ENCODE measurements at places on chromosomes 2 and 18.

GRCh38 chr2:103208916-103209315, 447.1 kb downstream of the TMEM182 start:
- DNase-seq: no peak

DNA sequence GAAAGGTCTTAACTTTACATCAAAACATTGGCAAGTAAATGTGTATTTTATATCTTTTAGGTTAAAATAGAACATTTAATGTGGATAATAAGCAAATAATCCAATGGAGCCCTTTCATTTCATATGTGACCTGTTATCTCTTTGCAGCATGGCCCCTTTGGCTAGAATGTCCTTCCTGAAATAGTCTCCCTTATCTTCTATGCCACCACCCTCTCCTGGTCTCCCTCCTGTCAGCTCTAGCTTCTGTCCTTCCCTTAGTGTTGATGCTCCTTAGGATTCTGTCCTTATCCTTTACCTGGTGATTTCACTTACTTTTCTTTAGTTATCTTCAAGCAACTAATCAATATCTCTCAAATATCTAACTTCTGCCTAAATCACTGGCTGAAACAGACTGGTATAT, 87.1 kb upstream of the TFCP2L1 start:
- no peak for DNase-seq

- no peak for DNase-seq
These were observed 119.7 kb upstream of the KLF7 start for GRCh38 chr2:207285473-207285815.

DNA sequence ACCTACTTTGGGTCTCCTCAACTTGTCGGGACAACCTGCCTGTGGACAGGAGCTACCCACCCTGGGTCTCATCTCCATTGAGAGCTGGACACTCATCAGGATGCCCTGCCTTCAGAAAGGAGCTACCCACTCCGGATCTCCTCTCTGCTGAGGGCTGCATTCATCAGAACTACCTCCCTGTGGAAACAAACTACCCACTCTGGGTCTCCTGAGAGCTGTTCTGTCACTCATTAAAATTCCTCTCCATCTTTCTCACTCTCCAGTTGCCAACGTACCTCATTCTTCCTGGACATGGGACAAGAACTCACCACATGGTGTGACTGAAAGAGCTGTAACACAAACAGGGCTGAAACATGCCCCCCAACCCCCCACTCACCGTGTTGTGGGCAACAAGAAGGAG, 22.5 kb upstream of the UBE2F start:
- DNase-seq: no peak

GRCh38 chr2:53473775-53474311, 293.8 kb upstream of the CHAC2 start:
- no peak for DNase-seq

- DNase-seq: no peak
These were observed 46.3 kb downstream of the ARL4C start for GRCh38 chr2:234450431-234451124.

DNA sequence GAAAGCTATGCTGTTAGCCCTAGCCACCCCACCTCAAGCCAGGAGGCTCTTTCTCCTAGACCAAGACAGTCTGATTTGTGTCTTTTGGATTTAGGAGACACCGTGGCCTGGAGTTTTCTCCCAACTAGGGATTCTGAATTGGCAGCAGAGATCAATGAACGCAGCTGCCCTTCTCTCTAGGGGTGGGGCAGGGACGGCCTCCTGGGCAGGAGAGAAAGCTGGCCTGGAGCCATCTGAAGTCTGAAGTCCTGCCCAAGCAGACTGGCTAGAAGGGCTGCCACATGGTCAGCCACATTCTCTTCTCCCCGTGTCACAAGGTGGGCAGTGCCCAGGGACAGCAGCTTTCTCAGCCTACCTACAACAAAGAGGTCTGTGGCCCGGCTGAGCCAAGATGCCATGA, 45.1 kb downstream of the PIEZO2 start:
- peak; percentile 39 for DNase-seq

- DNase-seq: no peak
These were observed 154.6 kb downstream of the WDSUB1 start for GRCh38 chr2:159131914-159132281.

DNA sequence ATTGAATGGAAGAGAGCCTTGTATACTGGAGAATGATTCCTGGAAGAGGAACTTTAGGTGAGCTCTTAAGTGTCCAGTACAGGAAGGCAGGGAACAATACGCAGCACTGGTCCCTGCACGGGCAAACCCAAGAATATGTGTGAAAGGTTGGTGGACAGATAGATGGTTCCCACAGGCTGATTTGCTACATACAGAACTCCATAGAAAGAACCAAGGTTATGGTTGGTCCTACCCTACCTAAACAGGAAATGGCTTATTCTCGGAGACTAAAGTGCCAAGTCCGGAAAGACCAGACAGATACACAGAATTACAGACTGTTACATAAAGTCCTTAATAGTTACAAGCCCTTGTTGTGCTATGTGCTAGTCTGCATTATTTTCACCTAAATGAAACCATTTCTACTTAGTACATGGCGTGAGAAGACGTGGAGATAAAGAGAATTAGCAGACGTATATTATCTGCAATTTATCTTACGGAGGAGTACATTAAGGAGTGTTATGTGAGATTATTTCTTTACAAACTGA, 1.2 kb downstream of the REV1 start:
- peak; percentile 34 for DNase-seq

DNA sequence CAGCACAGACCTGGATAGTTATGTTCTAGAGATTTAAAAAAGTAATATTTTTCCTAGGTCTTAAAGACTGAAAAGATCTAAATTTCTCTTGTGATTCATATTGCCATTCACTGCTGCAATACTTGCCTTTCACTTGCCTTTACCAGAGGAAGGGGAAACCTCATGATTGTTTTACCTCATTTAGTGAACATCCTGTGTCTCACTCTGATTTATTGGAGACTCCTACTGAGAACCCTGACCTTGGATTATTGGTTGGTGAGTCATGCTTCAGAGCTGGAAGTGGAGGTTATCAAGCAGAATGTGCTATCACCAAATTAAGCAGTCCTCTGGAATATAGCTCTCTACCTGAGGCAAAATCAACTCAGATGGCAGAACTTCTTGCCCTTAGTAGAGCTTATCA, 500.5 kb downstream of the TSN start:
- no peak for DNase-seq

GRCh38 chr2:86281066-86281700, 56.2 kb downstream of the REEP1 start:
- DNase-seq: no peak

GRCh38 chr2:74682501-74682900, 28.5 kb downstream of the SEMA4F start:
- DNase-seq: no peak

DNA sequence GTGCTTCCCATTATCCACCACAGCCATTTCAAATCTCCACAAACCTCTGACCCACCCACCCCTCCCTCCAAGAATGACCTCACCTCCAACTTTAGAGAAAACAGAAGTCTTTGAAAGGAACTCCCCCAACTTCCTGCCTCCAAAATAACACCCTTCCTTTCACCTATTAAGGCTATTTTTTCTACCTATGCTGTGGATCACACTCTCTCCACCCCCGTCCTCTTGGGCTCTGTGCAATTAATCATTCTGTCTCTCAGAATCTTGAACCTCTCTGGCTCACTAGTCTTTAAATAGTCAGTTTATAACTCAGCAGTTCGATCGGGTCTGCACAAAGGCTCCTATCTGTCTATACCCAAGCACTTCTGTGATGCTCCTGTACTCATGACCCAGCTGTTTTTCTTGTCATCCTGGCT, 37.3 kb upstream of the XPO1 start:
- DNase-seq: no peak

GRCh38 chr18:24459772-24460171, 665 bp upstream of the HRH4 start:
- DNase-seq: no peak

DNA sequence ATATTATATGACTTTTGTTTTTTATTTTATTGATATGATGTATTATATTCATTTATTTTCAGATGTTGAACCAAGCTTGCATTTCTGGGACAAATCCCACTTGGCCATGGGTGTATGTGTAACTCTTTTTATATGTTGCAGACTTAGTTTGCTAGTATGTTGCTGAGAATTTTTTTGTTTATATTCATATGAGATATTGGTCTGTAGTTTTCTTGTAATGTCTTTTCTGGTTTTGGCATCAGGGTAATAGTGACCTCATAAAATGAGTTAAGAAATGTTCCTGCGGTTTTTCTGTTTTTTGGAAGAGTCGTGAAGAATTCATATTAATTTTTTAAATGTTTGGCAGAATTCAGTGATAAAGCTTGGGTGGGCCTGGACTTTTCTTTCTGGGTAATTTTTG, 88.7 kb downstream of the ASB1 start:
- DNase-seq: no peak

GRCh38 chr18:63578357-63578958, 8.7 kb upstream of the SERPINB13 start:
- peak; percentile 15 for DNase-seq

DNA sequence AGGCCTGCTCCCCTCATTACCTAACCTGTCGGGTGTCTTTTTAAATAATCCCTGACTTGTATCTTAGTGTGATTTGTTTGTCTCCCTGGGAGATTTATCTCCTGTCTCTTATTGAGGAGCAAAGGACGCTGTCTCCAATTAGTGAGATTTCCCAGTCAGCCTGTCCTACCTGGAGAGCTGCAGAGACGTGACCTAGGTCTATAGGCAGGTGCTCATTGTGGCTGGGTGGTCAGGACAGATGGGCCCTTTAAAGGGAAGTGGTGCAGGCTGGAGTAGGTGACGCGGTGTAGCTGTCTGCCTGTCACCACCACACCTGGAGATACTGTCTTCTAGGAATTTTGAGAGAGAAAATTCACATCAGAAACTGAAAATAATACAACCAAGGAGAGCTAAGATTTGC, 28.0 kb downstream of the PLB1 start:
- peak; percentile 38 for DNase-seq

DNA sequence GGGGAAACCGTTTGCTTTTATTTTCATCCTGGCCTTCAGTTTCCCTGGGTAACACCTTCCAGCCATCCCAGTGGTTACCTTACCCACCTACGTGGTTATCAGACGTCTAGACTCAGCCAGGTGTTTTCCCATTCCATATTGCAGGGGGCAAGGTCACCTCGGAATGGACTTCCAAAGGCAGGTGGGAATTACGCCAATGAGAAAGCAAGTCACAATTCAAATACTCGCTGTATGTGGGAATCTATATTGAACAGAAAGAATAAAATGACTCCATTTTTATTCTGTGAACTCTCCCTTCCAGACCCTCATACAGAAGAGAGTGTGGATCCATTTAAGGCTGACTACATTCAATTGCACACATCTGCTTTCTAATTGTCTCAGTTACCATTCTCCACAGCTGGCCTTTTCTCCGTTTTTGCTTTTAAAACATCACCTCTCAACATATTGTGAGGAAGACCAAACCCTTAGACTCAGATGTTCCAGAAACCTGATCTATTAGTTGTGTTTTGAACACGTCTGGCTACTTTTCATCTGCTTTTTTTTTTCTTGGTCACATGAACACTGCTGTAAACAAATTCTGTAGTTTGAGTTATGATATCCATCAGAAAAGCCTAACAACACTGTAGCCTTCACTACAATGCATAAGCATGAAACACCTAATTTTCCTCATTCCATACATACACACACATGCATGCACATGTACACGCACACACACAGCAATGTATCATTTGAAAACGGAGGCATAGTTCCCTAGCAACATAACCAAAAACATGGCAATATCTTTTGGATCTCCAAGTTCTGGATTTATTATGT, 59.8 kb downstream of the BCL2 start:
- no peak for DNase-seq

GRCh38 chr2:229714080-229714735, at the start of gene DNER:
TSS of gene DNER (minus strand) at chr2:229714555. CDS start at chr2:229714423, 132 bp downstream.
- peak; percentile 39 for DNase-seq

DNA sequence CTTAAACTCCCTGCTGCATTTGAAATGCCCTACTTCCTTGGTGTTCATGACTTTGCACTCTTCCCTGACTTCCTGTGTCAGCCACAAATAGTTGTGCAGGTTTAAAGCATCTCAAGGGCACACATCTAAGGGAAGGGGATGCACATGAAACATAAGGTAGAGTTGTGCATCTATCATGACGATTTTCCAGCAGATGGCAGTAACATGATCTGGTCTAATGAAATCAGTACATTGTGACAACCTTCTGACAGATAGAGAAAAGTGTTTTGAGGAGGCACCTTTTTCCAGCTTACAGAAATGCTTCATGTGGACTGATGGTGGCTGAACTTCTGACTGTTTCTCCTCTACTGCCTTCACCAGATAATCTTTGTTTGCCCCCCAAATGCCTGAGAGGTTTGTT, 238.9 kb downstream of the XIRP2 start:
- no peak for DNase-seq

DNA sequence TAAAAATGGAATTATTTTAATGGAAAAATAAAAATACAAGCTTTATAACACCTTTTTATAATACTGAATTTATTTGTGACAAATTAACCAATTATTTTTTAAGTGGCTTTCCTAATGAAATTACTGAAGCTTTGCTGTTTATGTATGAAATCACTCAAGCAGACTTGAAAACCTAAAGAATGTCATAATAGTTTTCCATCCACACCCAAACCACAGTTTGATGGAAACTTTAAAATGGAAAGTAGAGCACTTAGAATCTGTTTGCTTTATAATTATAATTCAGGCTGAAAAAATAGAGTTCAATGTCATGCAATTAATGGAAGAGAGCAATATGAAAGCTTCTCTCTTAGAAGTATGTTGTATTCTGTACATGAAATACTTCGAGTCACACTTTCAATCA, 31.6 kb upstream of the WDR75 start:
- no peak for DNase-seq

DNA sequence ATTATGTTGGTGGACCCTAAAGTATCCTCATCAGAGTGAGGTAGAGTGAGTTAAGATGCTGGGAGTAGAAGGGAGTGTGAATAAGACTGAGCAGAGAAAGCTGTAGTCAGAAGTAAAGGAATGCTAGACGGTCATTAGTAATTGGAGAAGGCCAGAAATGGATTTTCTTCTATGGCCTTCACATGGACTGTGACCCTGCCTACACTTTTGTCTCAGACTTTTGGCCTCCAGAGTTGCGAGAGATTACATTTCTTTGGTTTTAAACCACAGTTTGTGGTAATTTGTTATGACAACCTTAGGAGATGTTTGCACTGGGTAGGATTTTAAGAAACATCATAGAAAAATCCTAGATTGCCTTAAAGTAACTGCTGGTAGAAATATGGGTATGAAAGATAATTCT, 1267.7 kb upstream of the TMEFF2 start:
- DNase-seq: no peak

DNA sequence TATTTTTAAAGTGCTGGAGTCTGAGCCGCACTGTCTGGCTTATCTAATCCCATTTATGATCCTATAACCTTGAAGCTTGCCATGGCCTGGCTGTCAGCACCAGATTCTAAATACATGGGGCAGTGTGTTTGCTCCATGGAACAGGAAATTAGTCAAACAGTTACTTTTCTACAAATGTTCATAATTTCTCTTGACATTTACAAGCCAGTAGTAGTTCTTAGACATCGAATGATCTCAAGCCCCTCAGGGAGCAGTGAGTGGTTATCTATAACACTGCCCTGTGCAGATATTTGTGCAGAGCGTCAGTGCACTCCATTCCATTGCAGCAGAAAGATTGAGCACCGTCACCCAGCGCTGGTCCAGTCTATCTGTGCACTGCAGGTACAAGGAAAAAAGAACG, 205.2 kb downstream of the AGPS start:
- no peak for DNase-seq
